Thyroid gland (tissue), 4 donors: ENCODE measurements at places on chromosomes 6 and 20.

DNA sequence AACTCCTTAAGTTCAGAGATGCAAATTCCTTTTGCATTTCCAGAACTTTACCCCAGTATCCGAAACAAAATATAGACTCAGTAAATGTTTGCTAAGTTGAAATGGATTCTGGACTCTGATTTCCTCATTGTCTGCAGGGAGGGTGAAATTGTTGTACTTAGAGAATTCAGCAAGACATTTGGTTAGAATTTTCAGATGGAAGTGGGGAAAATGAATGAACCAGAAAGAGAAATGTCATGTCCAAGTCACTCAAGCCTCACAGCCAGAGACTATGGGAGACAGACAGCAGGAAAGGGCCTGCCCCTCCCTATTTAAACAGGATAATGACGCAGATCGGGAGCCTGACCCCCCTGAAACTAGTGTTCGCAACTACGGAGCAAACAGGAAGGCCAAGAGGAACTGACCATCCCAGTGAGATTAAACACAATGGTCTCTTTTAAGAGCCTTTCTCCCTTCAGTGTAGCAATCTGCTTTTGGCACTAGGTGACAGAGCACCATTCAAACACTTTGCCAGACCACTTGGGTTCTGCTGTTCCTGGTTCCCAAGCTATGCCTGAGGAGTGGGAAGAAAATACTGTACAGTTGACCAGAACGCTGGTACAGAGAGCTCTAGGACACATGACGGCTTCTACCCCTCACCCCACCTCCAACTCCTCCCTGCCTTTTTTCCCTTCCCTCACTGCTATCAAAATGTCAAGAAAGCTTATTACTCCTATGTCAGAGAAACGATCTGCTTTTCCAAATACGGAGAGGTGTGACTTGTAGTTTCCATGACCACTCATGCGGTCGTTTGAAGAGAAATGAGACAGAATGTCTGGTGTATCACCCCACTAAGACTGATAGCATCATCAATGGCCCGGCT is 13.7 kb downstream of the NEDD9 start:
- peak; percentile 37 for DNase-seq
- no peak overlapping the region for H3K4me3 ChIP-seq
- peak overlapping the region; percentile 86 for H3K27ac ChIP-seq
- no peaks in the 10 kb centered on the region for H3K36me3 ChIP-seq
- H3K27me3 ChIP-seq: no peaks in the 10 kb centered on the region

DNA sequence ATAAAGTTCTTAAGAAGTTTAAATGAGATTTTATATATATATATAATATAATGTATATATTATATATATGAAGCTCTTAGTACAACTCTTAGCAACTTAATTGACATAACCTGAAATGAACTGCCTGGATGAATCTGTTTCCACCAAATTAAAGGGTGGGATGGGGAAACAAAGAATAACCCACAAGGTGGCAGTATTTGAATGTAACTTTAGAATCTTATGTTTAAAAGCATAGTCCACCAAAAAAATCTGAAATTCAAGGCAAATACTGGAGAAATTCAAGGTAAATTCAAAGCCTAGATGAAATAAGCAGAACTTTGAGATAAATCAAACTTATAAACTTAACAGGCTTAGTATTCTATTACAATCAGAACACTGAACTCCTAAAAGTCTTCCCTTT is 4.4 kb upstream of the IBTK start:
- H3K27me3 ChIP-seq: no peaks in the 10 kb centered on the region
- peaks cover 9% of the 10 kb centered on the region for H3K4me1 ChIP-seq
- DNase-seq: no peak
- no peak overlapping the region for H3K4me3 ChIP-seq

DNA sequence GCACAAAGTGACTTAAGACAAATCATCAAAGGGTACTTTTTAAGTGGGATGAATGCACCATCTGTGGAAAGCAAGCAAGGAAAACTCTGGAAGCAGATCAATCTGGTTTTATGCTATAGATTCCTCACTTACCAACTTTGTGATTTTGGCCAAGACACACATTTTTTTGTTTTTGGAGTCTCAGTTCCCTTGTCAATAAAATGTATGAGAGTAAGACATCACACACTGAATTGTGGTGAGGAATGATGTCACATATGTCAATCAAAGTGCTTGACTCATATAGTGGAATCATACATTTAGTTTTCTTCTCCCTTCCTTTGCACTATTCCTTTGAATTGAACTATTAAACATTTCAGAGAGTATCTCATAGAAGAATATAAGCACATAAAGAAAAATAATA is 620.5 kb upstream of the CITED2 start:
- H3K36me3 ChIP-seq: no peaks in the 10 kb centered on the region
- no peak for DNase-seq
- H3K27ac ChIP-seq: no peak overlapping the region
- no peak overlapping the region for H3K4me3 ChIP-seq

GRCh38 chr6:99232056-99232455 is 117.4 kb downstream of the FAXC start:
- H3K36me3 ChIP-seq: no peaks in the 10 kb centered on the region
- H3K27me3 ChIP-seq: no peaks in the 10 kb centered on the region
- no peak for DNase-seq
- no peak overlapping the region for H3K27ac ChIP-seq

GRCh38 chr6:148578837-148579565 is 167.8 kb upstream of the UST start:
- no peak overlapping the region for H3K4me3 ChIP-seq
- peaks cover 4% of the 10 kb centered on the region for H3K4me1 ChIP-seq
- H3K36me3 ChIP-seq: no peaks in the 10 kb centered on the region

GRCh38 chr6:101876431-101876830 is 482.9 kb downstream of the GRIK2 start:
- no peak for DNase-seq
- H3K4me1 ChIP-seq: no peaks in the 10 kb centered on the region
- H3K27ac ChIP-seq: no peak overlapping the region
- no peaks in the 10 kb centered on the region for H3K27me3 ChIP-seq
- no peaks in the 10 kb centered on the region for H3K36me3 ChIP-seq
- H3K4me3 ChIP-seq: no peak overlapping the region

DNA sequence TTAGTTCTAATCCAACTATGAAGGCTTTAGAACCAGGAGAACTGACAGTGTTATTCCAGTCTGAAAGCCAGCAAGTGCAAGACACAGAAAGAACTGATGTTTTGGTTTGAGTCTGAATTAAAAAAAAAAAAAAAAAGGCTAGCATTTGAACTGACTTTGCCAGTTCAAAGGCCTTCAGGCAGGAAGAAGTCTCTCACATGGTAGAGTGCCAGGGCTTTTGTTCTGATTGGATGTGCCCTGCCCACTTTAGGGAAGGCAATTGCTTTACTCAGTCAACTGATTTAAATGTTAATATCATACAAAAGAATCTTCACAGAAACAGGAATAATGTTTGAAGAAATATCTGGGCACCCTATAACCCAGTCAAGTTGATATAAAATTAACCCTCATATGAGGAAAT is 212.2 kb downstream of the HIVEP2 start:
- no peaks in the 10 kb centered on the region for H3K36me3 ChIP-seq
- no peaks in the 10 kb centered on the region for H3K27me3 ChIP-seq
- no peak overlapping the region for H3K4me3 ChIP-seq
- H3K4me1 ChIP-seq: peaks cover 8% of the 10 kb centered on the region

- no peak overlapping the region for H3K4me3 ChIP-seq
- no peaks in the 10 kb centered on the region for H3K36me3 ChIP-seq
- DNase-seq: peak; percentile 8
- peak overlapping the region; percentile 18 for H3K27ac ChIP-seq
Measured at GRCh38 chr20:50302341-50303057, 111.9 kb downstream of the CEBPB start.

GRCh38 chr6:1832358-1832757 is 222.6 kb downstream of the FOXC1 start:
- H3K36me3 ChIP-seq: no peaks in the 10 kb centered on the region
- peaks cover 5% of the 10 kb centered on the region for H3K4me1 ChIP-seq
- H3K27me3 ChIP-seq: no peaks in the 10 kb centered on the region
- no peak overlapping the region for H3K27ac ChIP-seq

GRCh38 chr6:65450451-65450850 is 256.6 kb downstream of the EYS start:
- H3K27me3 ChIP-seq: no peaks in the 10 kb centered on the region
- no peak for DNase-seq
- no peak overlapping the region for H3K4me3 ChIP-seq
- H3K36me3 ChIP-seq: no peaks in the 10 kb centered on the region
- H3K4me1 ChIP-seq: no peaks in the 10 kb centered on the region

DNA sequence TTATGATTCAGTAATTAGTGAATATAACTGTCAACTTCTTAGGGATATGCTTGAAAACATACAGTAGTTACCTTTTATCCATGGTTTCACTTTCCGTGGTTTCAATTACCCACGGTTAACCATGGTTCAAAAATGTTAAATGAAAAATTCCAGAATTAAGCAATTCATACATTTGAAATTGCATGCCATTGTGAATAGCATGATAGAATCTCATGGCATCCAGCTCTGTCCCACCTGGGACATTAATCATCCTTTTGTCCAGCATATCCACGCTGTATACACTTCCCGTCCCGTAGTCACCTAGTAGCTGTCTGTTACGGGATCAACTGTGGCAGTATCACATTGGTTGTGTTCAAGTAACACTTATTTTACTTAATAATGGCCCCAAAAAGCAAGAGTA is 781.7 kb upstream of the CITED2 start:
- H3K27me3 ChIP-seq: no peaks in the 10 kb centered on the region
- no peak overlapping the region for H3K4me3 ChIP-seq
- H3K4me1 ChIP-seq: no peaks in the 10 kb centered on the region
- no peak for DNase-seq

- H3K27ac ChIP-seq: peak overlapping the region; percentile 76
- peaks cover 10% of the 10 kb centered on the region for H3K4me1 ChIP-seq
- peak; percentile 83 for DNase-seq
- no peaks in the 10 kb centered on the region for H3K36me3 ChIP-seq
Measured at GRCh38 chr6:26532699-26533531, 5.3 kb upstream of the HMGN4 start.

DNA sequence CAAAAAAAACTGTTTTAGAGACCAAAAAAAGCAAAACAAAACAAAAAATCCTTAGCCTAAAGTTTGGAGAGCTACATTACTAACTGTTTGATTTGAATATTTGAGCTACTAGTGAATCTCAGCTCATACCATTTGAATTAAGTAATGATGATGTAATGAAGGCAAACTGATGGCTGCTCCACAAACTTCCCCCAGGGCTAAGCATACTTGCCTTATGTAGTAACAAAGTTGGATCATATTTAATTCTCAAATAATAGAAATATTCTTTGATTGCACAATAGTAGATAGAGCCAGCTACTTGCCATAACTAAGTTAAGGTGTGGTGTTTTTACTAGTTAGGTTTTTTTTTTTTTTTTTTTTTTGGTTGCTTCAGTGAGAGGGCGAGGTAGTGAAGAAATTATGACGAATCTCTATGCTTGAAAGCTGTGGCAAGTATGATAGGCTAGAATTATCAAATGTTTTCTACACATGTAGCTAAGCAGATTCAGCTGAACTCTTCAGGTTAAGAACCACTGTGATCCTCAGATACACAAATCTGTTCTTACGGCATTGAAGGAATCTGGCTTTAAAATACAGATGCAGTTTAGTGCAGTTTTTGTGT is 2.9 kb downstream of the RAB32 start:
- no peak for DNase-seq
- peaks cover 4% of the 10 kb centered on the region for H3K4me1 ChIP-seq
- H3K27me3 ChIP-seq: no peaks in the 10 kb centered on the region
- no peak overlapping the region for H3K4me3 ChIP-seq

DNA sequence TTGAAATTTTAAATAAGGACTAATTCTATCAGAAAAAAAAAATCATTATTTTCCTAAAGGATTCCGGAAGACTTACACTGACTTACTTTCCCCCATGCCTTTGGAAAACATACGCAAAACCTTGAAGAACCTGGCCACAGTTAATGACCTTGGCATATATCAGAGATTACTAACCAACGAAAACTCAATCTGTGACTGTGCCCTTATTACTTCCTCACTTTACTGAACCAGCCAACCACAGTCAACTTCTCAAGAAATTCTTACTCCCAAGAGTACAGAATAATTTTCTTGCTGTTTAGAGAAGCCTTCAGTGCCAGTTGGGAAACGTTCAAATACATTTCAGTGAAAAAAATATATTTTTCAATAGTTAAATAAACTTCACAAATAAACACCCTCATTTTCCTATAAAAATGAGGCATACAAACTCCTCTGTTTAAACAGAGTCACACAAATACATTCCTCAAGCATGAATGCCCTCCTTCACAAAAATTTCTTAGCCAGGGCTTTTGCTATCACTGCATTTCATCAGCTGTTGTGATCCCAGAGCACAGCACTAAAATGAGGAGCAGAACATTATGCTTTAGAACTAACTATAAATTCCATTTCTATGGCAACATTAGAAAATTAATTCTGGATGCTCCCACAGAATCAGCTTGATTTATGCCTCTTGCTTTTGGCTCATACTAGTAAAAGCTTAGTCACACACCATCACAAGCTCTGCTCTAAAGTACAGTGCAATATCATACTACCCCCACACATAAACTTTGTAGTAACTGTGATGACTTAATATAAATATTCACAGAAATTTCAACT is 117.6 kb downstream of the DST start:
- H3K4me3 ChIP-seq: no peak overlapping the region
- H3K36me3 ChIP-seq: peaks cover 6% of the 10 kb centered on the region
- DNase-seq: no peak
- no peaks in the 10 kb centered on the region for H3K27me3 ChIP-seq
- H3K27ac ChIP-seq: peak overlapping the region; percentile 49

DNA sequence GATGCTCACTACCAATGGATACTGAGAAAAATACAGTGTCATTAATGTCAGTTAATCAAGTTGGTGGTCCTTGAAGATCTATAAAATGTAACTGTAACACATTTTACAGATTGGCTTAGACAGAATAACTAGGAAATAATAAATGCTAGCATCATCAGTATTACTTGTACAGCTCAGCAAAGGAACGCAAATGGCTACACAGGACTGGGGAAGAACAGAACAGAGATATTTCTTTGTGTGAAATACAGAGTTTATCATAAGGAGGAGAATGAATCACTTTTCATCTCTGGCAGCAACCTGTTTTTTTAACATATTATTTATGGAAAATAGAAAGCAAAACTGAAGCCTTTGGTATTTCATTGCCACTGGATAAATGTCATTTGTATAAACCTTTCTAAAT is 8.2 kb upstream of the QKI start:
- H3K36me3 ChIP-seq: no peaks in the 10 kb centered on the region
- no peak overlapping the region for H3K4me3 ChIP-seq
- H3K4me1 ChIP-seq: peaks cover 7% of the 10 kb centered on the region
- no peaks in the 10 kb centered on the region for H3K27me3 ChIP-seq
- peak overlapping the region; percentile 73 for H3K27ac ChIP-seq

- H3K4me3 ChIP-seq: no peak overlapping the region
- no peak overlapping the region for H3K27ac ChIP-seq
- DNase-seq: no peak
- no peaks in the 10 kb centered on the region for H3K27me3 ChIP-seq
Measured at GRCh38 chr6:14673201-14673600, 555.6 kb downstream of the CD83 start.

GRCh38 chr6:162416831-162417537 is 310.6 kb downstream of the PRKN start:
- DNase-seq: no peak
- H3K36me3 ChIP-seq: no peaks in the 10 kb centered on the region
- H3K27ac ChIP-seq: no peak overlapping the region

- H3K4me3 ChIP-seq: no peak overlapping the region
- H3K27me3 ChIP-seq: no peaks in the 10 kb centered on the region
- peaks cover 30% of the 10 kb centered on the region for H3K4me1 ChIP-seq
- DNase-seq: no peak
Measured at GRCh38 chr6:20933057-20933788, 399.0 kb downstream of the CDKAL1 start.

- no peaks in the 10 kb centered on the region for H3K36me3 ChIP-seq
- no peaks in the 10 kb centered on the region for H3K27me3 ChIP-seq
- no peak overlapping the region for H3K4me3 ChIP-seq
- no peak for DNase-seq
Measured at GRCh38 chr6:18536591-18537055, 149.5 kb downstream of the RNF144B start.
